ENCODE measurements at places on chromosomes 7 and 10. TPM values are rescaled to one million over a fixed set of nuclear protein-coding genes. Genes with fewer than 3 reads are reported as not detected.

DNA sequence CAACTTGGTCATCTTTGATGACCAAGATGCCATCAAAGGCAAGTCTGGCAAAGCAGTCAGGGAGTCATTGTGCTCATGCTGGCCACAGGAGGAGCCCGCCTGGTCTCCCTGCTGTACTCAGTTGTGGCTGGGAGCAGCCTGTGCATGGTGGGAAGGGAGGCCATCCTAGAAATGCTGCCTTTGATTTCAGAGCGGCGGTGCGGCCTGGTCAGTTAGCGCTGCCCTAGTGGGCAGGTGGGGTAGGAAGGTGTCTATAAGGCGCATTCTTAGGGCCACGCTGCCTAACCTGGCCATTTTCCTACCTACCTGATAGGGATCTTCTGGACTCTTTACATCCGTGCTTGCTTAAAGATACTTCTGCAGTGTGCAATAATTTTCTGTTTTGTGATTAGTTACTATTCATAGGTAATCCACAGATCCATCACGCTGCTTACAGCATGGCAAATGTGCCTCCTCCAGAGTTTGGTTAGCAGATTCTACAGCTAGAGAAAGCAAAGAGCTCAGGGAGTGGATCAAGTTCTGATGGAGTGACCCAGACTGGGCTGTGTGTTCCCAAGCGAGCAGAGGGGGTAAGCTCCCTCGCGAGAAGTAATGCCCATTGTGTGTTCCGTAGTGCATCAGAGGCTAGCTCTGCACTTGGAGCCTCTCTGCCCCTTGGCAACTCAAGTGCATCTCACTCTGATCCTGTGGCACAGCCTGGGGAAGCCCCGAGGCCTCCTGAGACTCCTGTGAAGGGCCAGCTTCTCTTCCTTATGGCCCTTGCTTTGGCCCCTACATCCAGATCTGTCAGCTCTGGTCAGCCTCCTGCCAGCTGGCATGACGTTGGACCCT, 970.1 kb upstream of the ZNF722 start:
- DNase-seq: no peak

DNA sequence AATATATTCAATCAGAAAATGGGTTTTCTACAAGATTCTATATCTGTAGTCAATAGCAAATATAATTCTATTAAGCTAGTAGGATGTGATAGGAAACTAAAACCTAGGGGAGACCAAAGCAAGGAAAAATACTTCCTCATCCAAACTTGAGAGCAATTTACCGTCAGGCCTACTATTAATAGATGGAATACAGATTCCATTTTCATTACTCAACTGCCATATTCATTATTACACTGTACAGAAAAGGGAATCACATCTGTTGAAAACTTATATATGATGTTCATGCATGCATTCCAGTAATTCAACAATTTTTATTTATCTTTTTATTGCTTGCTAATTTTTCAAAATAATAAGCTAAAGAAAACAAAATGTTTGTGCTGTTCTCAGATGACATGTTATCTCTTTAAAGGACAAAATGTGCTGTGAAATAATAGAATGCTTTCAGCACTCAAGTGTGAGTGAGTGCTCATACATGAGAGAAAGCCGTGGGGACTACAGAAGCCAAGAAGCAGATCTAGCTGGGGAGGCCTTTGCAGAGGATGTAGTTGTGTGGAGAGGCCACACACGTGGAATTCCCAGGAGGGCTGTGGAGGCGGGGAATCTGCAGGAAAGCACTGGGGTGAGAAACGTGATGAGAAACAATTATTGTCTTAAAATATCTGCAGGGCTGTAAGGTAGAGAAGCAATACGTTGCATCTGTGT, 110.0 kb downstream of the EGFR start:
- DNase-seq: peak; percentile 40

- peak; percentile 74 for DNase-seq
Measured at GRCh38 chr7:130363026-130363847, 17.1 kb upstream of the CPA1 start.

GRCh38 chr10:82041018-82041417, 166.0 kb downstream of the NRG3 start:
- DNase-seq: no peak

DNA sequence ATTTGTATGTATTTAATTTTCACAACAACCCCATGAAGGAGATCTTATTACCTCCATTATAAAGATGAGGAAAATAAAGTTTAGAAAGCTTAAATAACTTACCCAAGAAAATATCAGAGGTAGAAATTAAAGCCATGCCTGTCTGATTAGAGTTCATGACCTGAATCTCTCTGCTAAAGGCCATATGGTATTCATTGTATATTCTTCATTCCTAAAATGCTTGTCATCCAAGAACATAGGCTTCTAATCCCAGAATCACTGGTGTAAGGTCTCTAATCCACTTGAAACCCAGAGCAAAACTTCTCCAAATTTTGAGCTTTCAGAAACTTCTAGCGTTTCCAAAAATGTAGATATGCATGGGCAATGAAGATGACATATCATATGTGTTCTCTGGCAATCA, 72.3 kb upstream of the YAE1 start:
- DNase-seq: peak; percentile 50

The PSMC2 gene
- total RNA-seq: 60.9 TPM

DNA sequence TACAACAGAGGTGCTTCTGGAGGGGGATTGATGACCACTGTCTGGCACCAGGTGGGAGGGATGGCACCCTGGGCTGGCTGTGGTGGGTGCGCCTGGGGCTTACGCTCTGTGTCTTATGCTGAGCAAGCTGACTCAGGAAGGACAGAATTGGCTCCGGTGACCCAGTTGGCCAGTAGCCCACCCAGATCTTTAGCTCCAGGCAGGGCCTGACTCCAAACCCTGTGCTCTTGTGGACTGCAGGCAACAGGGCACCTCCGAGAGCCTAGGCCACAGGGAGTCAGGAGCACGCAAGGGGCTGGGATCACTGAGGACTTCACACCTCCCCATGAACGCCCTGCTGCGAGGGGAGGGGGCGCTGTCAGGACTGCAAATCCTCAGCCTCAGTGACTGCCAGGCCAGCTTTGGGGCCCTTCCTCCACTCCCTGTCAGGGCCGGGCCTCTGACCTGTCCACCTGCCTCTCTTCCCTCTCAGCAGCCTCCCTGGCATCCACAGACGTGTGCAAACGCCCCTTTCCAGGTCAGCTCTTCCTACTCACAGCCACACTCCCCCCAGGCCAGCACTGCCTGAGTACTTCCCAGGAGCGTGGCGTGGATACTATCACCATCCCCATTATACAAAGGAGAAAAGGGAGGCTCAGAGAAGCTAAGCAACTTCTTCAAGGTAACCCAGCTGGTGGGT, 118.7 kb downstream of the SLIT1 start:
- no peak for DNase-seq

GRCh38 chr7:120832803-120833202, 25.1 kb downstream of the TSPAN12 start:
- no peak for DNase-seq
